ENCODE measurements at places on chromosomes 16 and 17. TPM values are rescaled to one million over a fixed set of nuclear protein-coding genes. Genes with fewer than 3 reads are reported as not detected.

DNA sequence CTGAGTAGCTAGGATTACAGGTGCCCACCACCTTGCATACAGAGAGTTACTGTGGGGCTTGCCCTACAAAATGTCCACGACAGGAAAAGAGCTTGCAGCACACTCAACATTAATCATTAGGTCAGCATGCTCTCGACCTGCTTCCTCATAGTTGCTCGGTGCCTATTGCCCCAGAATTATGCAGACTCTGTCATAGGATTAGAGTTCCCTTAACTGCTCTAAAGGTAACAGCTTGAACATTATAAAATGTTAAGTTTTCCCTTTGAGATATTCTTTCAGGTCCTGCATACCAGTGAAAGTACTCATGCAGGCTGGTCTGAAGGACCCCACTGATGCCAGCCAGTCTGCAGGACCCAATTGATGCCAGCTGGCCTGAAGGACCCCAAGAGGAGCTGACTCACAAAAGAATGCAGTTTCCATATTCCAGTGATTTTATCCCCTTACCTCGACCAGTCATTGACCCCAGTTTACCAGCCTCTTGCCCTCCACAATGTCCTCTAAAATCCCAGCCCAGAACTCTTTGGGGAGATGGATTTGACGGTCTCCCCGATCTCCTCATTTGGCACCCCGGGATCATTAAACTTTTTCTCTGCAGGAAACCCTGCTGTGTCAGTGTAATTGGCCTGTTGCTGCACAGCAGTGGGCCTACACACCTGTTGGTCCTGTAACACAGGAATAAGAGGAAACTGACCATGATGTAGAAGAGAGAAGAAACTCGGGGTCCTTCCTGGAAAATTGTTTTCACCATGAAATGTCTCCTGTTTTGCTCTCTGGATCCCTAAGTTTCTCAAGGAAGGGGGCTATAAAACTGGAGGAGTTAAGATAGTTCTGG is 10.6 kb downstream of the ICAM2 start:
- DNase-seq: no peak

DNA sequence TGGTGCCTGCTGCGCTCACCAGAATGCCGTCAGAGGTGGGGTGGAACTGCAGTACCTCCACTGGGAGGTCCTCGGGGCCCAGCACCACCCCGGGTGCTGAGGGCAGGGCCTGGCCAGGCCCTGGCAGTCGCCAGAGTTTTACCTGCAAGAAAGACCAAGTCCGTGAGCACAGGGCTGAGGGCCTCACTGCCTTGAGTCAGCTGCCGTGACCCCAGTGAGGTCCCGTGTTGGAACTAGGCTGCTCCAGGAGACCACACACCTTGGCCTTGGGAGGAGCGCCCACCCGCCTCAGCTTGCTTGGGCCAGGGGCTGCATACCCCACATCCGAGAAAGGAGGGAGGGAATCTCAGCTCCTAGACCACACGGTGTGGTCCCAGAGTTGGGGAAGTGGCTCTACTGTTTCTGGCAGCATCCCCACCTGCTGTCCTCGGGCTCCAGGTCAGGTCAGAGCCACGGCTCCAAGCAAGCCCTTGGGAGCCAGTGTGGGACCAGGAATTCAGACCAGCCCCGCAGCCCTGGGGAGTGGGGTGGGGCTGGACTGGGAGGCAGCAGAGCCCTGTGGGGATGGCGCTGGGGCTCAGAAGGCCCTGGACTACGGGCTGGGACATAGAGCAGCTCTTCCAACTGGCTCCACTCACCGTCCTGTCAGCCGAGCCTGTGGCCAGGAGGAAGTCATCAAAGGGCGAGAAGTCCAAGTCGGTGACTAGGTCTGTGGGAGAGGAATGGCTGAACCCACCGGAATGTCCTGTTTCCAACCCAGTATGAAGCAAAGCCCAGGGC is 8.7 kb downstream of the CORO7 start:
- no peak for DNase-seq

DNA sequence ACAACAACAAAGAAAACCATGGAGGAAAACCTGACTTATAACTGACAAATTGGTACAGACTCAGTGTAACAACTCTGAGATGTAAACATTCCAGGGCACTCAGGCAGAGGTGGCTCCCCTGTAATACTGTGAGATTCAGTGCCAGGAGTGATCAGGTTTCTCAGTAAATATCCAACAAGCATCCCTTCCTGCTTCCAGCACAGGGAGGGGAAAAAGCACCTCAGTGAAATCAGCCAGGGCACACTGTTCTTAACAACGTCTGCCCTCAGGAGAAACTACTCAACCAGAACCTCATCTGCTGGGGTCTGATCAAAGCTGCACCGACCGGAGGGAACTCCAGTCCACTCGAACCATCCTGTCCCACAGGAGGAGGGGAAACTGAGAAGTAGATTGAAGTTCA is 52.3 kb downstream of the AMFR start:
- no peak for DNase-seq

DNA sequence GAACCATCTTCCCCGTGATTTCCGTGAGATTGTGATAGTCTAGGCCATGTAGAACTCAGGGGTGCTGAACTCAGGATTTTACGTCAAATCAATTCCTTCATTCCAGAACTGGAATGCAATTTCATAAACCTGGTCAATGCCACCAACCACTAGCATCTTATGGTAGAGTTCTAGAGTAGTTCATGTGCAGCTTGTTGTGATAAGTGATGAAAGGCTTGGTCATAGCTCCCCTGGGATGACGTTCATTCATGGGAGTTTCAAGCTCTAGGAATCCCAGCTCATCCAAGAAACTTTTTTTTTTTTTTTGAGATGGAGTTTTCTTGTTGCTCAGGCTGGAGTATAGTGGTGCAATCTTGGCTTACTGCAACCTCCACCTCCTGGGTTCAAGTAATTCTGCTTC is 3.7 kb upstream of the DPEP2 start:
- DNase-seq: no peak

DNA sequence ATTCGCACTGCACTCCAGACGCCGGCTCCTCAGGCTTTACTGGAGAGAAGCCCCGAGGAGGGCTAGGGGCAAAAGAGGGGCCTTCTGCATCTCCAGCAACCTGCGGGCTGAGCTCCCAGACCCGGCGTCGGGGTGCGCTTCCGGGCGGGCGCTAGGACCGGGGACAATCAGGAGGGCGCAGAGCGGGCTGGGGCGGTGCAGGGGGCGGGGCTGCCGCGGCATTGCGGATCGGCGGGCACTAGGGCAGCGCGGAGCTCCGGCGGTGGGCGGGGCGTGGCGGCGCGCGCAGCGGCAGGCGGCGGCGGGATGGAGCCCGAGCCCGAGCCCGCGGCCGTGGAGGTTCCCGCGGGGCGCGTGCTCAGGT is at the start of gene TSEN54:
TSEN54 (plus strand) TSS at position 274 of the 364 bp plus-strand sequence; CDS start at position 307, 33 bp downstream.
- DNase-seq: peak; percentile 97

The TMEM114 gene
- not detected for total RNA-seq

The KCNAB3 gene
- total RNA-seq: 2.2 TPM

The ACSF3 gene
- 26.7 TPM for total RNA-seq
